Stimulated activated CD4-positive, alpha-beta T cell treated with anti-CD3 and anti-CD28 coated beads, Interleukin-4, amount 100 ng/mL, for 4 hours (primary cell): ENCODE measurements at places on chromosomes 4 and X.

DNA sequence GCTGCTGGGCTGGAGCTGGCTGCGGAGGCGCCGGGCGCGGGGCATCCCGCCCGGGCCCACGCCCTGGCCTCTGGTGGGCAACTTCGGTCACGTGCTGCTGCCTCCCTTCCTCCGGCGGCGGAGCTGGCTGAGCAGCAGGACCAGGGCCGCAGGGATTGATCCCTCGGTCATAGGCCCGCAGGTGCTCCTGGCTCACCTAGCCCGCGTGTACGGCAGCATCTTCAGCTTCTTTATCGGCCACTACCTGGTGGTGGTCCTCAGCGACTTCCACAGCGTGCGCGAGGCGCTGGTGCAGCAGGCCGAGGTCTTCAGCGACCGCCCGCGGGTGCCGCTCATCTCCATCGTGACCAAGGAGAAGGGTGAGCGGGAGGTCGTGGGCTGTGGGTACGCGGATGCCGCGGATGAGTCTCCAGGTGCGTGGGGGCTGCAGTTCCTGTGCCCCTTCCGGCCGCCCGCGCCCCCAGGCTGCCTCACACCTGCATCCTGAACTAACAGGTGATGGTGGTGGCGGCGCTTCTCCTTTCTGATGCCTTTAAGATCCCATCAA lies 499 bp downstream of the CYP2U1 start:
- peak; percentile 41 for DNase-seq

DNA sequence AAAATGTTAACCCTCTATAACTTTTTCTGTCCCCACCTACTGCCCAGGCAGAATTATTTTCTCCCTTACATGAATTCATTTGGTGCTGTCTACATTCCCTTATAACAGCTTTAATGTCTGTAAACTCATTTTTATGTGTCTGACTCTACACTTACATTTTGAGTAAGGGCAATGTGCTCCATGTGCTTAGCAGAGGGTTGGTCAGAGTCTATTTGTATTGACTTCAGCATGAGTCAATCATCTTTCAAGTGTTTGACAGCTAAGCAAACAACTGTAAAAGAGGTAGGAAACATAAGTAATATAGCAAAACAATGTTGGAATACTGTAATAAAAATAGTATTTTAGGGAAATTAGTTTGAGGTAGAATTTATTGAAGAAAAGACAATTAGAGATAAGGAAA lies 6.3 kb downstream of the IL15 start:
- no peak for DNase-seq

GRCh38 chrX:10011991-10012390 lies 44.8 kb downstream of the CLDN34 start:
- DNase-seq = no peak

GRCh38 chrX:10173331-10173900 lies 16.6 kb downstream of the CLCN4 start:
- no peak for DNase-seq

DNA sequence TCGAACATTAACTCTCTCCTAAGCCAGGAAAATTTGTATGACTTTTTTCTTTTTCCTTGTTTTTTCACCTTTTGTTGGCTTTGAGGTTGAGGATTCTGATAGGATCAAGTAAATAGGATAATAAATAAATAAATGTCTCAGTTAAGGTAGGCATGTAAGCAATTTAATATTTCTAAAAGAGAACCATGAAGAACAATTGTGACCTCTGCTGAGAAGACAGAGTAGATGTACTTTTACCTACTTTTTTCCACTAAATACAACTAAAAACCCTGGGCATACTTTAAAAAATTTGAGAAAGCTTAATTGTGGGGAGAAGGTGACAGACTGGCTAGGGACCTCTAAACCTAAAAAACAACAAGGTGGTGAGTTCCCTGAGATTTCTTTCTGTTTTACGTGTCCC lies 31.6 kb upstream of the CLNK start:
- no peak for DNase-seq
